ENCODE measurements at places on chromosomes 16 and 17. TPM values are rescaled to one million over a fixed set of nuclear protein-coding genes. Genes with fewer than 3 reads are reported as not detected.

The CCDC102A gene
- 13.7 TPM for total RNA-seq

The NEUROD2 gene
- total RNA-seq, result not detected

The OR1E2 gene
- total RNA-seq, result not detected

The CACNG3 gene
- total RNA-seq, result not detected

The PSMD12 gene
- total RNA-seq, result 31.8 TPM

The CCDC200 gene
- not detected for total RNA-seq

The PRAC2 gene
- total RNA-seq, result not detected

The ACSM2A gene
- total RNA-seq, result not detected

DNA sequence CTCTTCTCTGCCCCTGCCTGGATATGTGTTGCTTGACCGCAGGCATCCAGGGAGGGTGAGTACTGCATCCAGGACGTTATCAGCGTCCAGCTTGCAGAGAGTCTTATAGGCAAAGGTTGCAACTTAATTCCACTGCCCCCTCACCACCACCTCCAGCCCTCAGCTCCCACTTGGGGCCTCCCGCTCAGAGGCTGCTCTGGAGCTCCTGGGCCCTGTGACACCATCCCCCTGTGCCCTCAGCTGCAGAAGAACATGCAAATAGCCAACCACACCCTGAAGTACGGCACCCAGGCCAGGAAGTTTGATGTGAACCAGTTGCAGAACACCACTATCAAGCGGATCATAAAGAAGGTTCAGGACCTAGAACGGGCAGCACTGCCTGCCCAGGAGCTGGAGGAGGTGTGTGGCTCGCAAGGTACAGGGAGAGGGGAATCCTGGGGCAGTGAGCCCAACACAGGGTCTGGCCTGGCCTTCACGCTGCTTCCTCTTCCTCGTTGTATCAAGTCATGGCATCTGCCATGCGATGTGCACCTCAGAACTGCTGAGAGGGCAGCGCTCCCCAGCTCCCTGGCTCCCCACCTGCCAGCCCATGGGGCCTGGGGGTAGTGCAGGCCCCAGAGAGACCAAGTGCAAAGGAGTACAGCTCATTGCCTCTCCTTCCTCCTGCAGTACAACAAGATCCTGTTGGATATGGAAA is 9.6 kb downstream of the ACE start:
- no peak for DNase-seq
- no peak overlapping the region for H3K4me3 ChIP-seq
- no peak overlapping the region for H3K27ac ChIP-seq
- no peaks in the 10 kb centered on the region for H3K27me3 ChIP-seq
- no peaks in the 10 kb centered on the region for H3K36me3 ChIP-seq
- H3K4me1 ChIP-seq, result no peaks in the 10 kb centered on the region

GRCh38 chr16:85359147-85359822 is 247.0 kb upstream of the CIBAR2 start:
- no peak overlapping the region for H3K4me3 ChIP-seq
- H3K27me3 ChIP-seq, result no peaks in the 10 kb centered on the region
- no peaks in the 10 kb centered on the region for H3K36me3 ChIP-seq
- H3K27ac ChIP-seq, result no peak overlapping the region
- H3K4me1 ChIP-seq, result no peaks in the 10 kb centered on the region

DNA sequence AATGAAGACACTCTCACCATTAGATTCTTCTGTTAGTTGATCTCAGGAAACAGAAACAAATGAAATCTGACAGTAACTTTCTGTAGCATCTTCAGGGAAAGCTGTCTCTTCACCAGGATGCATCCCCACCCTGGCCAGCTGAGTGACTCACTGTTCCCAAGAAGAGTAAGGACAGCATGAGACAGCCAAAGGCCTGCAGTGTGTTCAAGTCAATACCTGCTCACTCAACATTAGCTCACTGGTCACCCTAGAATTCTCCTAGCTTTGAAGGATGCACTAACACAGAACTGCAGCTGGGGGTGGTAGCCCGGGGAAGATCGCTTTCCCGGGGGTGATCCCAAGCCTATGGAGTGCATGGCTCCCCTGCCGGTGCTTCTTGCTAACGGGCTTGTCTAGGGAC is 28.2 kb upstream of the CLEC18B start:
- no peak for DNase-seq
- peaks cover 6% of the 10 kb centered on the region for H3K4me1 ChIP-seq
- no peak overlapping the region for H3K4me3 ChIP-seq
- H3K27me3 ChIP-seq, result no peaks in the 10 kb centered on the region
- peaks cover 20% of the 10 kb centered on the region for H3K36me3 ChIP-seq
- peak overlapping the region; percentile 77 for H3K27ac ChIP-seq

DNA sequence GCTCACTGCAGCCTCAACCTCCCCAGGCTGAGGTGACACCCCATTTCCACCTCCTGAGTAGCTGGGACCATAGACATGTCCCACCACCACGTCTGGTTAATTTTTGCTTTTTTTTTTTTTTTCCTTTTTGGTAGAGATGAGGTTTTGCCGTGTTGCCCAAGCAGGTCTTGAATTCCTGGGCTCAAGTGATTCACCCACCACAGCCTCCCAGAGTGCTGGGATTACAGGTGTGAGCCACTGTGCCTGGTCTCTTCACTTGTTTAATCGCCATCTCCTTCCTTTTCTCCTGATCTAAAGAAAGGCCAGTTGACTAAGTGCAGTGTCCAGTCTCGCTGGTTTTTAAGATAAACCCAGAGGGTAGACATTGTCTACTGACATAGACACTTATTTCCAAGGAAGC is 152.0 kb downstream of the C16orf95 start:
- no peaks in the 10 kb centered on the region for H3K4me1 ChIP-seq
- no peaks in the 10 kb centered on the region for H3K36me3 ChIP-seq
- H3K27ac ChIP-seq, result no peak overlapping the region
- no peak for DNase-seq

DNA sequence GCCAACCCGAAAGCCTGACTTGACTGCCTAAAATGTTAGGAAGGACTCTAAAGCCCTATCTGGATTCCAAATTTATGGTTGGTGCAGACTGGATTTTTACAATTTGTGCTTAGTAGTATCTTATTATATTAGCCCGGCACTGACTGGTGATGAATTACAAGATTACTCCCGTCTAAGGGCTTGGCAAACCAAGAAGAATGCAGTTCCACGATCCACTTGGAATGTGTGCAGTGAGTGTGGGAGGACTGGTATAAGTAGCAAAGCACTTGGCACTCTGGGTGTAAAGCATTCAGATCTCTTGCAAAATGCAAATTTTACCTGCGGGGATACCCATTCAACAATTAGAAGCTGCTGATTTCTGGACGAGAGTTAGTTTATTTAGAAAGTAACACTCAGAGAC is 539.4 kb downstream of the MAF start:
- H3K4me3 ChIP-seq, result no peak overlapping the region
- no peak overlapping the region for H3K27ac ChIP-seq
- no peak for DNase-seq
- no peaks in the 10 kb centered on the region for H3K27me3 ChIP-seq
- no peaks in the 10 kb centered on the region for H3K36me3 ChIP-seq
- no peaks in the 10 kb centered on the region for H3K4me1 ChIP-seq

GRCh38 chr16:65837464-65837863 is 529.0 kb upstream of the CDH5 start:
- no peak overlapping the region for H3K4me3 ChIP-seq
- no peaks in the 10 kb centered on the region for H3K36me3 ChIP-seq
- no peaks in the 10 kb centered on the region for H3K27me3 ChIP-seq

GRCh38 chr16:48318630-48319029 is 66.6 kb downstream of the SIAH1 start:
- no peak for DNase-seq
- H3K27me3 ChIP-seq, result no peaks in the 10 kb centered on the region
- H3K4me1 ChIP-seq, result peaks cover 8% of the 10 kb centered on the region
- peaks cover 6% of the 10 kb centered on the region for H3K36me3 ChIP-seq
- H3K27ac ChIP-seq, result peak overlapping the region; percentile 56
- no peak overlapping the region for H3K4me3 ChIP-seq

DNA sequence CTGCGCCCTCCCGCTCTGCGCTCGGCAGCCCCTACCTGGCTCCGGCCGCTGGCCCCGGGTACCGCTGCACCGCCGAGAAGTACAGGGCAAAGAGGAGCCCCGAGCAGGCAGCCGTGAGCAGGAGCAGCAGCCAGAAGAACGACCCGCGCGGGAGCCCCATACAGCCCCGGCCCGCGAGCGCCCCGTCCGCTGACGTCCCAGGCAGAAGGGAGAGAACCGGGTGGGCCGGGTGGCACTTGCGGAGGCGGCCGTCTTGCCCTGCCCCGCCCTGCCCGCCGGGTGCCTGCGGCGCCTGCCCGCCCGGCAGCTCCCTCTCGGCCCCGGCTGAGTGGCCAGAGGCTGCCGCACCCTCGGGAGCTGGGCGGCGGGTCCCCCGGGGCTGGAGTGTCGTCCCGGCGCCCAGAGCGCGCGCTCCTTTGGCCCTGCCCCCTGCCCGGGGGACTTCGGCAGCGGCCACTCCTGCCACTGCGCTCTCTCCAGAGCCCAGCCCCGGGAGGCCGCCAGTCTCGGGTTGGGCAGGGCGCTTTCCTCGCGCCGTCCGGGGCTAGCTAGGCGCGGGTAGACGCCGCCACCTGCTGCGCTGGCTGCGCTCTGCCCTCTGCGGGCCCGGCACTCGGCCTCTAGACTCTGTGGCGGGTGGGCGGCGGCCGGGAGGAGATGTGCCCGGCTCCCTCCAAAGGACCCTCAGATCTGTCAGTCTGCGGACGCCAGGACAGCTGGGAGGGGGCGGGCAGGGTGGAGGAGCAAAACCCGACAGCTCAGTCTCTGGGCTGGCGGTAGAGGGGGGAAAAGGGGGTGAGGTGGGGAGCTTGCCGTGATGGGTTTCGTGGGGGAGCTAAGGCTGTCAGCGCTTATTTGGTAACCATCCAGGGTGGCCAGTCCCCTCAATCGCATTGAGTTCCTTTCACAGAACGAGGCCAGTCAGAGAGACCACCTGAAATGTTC is at the start of gene ST6GALNAC2:
Gene ST6GALNAC2 (minus strand): TSS at position 212 of the 945 bp plus-strand sequence. CDS start 52 bp downstream, at position 160.
- DNase-seq, result peak; percentile 70
- no peaks in the 10 kb centered on the region for H3K36me3 ChIP-seq
- H3K27ac ChIP-seq, result no peak within 1 kb of the TSS
- peak within 1 kb of the TSS; percentile 51 for H3K4me3 ChIP-seq

GRCh38 chr17:78458091-78458490 is 79.6 kb downstream of the PGS1 start:
- H3K27ac ChIP-seq, result no peak overlapping the region
- H3K4me1 ChIP-seq, result no peaks in the 10 kb centered on the region
- DNase-seq, result no peak
- H3K27me3 ChIP-seq, result no peaks in the 10 kb centered on the region
- H3K4me3 ChIP-seq, result no peak overlapping the region

DNA sequence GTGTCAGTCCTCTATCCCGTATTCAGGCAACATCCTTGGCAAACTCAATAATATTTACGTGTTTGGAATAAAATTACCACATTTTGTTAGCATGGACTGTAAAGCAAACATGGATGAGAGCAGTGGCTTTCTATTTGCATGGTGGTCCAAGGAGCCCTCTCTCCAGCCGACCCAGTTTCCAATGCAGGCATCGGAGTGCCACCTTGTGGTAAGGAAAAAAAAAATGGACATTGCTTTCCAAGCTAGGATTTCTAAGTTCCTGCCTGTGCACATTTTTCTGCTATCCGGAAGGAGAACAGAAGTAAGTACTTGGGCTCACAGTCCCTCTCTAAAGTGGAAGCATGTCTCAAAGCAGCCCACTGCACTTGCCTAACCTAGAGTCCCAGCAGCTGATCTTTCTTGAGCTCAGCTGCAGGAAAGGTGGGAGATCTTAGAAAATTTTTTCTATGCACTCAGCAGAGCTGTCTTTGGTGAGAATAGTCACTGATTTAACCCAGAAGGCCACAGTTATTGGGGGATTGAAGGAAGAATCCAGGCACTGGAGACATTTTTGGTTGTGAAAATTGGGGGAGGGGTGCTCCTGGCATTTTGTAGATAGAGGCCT is 46.0 kb upstream of the ERCC4 start:
- no peak overlapping the region for H3K4me3 ChIP-seq
- DNase-seq, result no peak
- no peaks in the 10 kb centered on the region for H3K27me3 ChIP-seq
- H3K4me1 ChIP-seq, result no peaks in the 10 kb centered on the region
- H3K36me3 ChIP-seq, result no peaks in the 10 kb centered on the region

DNA sequence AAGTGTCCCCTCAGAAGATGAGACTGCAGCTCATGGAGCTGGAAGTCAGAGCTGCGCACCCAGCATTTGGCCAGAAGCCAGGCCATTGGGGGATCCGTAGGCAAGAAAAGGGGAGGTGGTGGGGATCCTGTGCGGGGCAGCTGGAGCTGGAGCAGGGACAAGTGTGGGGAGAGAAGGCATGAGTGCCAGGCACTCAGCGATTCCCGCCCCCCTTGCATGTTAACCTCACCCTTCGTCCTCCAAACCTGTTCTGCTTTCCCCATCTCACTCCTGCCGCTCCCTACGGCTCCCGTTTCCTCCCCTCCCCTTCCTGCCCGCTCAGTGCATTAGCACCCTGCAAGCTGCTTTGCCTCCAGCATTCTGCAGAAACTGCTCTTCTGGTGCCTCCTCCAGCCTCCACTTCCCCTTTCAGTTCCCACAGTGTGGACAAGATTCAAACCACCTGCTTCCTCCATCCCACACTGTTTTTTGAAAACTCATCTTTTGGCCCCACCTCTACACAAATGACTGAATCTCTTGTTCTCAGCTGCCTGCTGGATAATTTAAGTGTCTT is 5.6 kb downstream of the ALOX15 start:
- H3K4me3 ChIP-seq, result no peak overlapping the region
- no peak for DNase-seq
- no peaks in the 10 kb centered on the region for H3K36me3 ChIP-seq
- no peak overlapping the region for H3K27ac ChIP-seq
- no peaks in the 10 kb centered on the region for H3K27me3 ChIP-seq
- H3K4me1 ChIP-seq, result no peaks in the 10 kb centered on the region

- peak within 1 kb of the TSS; percentile 92 for H3K4me3 ChIP-seq
- H3K27me3 ChIP-seq, result no peaks in the 10 kb centered on the region
- H3K27ac ChIP-seq, result peak within 1 kb of the TSS; percentile 87
- peaks cover 22% of the 10 kb centered on the region for H3K4me1 ChIP-seq
These were observed at the start of gene SKA2 for GRCh38 chr17:59154721-59155438. Gene SKA2, minus strand, starts transcription at chr17:59155186. Its CDS starts 23 bp downstream, at chr17:59155163.

- H3K4me3 ChIP-seq, result no peak overlapping the region
- DNase-seq, result no peak
- H3K36me3 ChIP-seq, result peaks cover 3% of the 10 kb centered on the region
These were observed 90.3 kb downstream of the KATNIP start for GRCh38 chr16:27640277-27640600.

DNA sequence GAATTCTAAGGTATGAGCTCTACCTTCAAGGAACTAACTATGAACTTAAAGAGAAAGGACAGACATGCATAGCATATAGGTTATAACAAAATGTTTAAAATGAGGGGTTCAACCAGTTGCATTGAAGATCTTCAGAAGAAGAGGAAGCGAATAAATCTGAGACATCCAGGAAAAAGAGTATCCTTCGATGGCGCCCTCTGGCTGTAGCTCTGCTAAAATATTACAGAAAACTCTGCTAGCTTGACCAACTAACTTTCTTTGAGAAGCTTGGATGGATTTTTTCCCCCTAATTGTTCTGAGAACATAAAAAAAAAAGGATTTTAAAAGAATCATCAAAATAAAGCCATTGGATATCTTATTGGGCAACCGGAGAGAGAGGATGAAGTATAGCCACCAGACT is 659.9 kb upstream of the SOX9 start:
- no peak overlapping the region for H3K27ac ChIP-seq
- no peak for DNase-seq
- no peaks in the 10 kb centered on the region for H3K36me3 ChIP-seq
- no peaks in the 10 kb centered on the region for H3K27me3 ChIP-seq
- H3K4me3 ChIP-seq, result no peak overlapping the region
- no peaks in the 10 kb centered on the region for H3K4me1 ChIP-seq
